ENCODE measurements at places on chromosomes 7 and 10.

DNA sequence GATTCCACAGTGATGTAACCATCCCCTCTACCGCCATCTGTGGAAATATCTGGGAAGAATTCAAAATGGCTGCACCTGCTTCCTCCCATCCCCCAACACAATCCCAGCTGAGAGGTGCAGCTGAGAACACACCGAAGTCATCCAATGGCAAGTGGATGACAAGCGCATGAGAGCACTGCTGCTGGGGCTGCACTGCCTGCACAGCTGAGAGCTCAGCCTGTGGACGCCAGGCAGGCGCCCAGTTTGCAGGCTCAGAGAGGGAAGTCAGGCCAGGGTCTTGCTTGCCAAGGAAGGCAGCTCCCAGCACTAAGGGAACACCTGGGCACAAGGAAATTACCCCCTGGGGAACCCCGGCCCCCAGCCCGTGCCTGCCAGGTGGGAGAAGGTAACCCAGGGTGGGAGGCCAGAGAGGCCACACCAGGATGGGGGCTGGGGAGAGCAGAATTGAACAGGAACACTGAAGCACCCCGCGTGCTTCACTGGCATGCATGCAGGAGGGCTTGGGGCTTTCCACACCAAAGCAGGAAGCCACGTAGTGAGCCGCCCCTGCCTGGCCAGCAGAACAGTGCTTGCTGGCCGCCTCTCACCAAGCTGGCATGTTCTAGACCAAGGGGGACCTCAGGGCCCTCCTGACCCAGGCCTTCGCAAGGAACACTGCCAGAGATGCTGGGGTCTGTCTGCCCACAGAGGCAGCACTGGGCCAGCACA lies 46.2 kb downstream of the FAM53B start:
- peak; percentile 19 for DNase-seq

- DNase-seq = no peak
Measured at GRCh38 chr7:90244565-90244908, 437 bp upstream of the CFAP69 start.

- DNase-seq = no peak
Measured at GRCh38 chr10:125640653-125641052, 42.3 kb downstream of the TEX36 start.

DNA sequence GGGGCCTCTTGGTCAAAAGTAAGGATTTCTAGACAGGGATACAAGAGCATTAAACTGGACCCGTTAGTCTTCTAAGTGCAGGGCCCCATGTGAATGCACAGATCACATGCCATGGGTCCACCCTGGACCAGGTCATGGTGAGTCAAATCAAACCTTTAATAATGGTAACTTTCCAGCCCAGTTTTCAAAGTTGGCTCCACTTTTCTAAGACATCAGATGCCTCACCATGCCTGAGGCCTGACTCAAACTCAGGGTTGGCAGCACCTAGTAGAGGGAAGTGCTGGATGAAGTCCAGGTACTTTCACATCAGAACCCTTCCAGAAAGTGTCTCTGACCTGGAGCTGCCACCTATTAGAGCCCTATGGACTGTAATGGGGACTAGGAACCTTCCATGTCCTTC lies 9.7 kb upstream of the SMIM30 start:
- DNase-seq = no peak

GRCh38 chr7:22429386-22429785 lies 70.6 kb downstream of the STEAP1B start:
- no peak for DNase-seq

DNA sequence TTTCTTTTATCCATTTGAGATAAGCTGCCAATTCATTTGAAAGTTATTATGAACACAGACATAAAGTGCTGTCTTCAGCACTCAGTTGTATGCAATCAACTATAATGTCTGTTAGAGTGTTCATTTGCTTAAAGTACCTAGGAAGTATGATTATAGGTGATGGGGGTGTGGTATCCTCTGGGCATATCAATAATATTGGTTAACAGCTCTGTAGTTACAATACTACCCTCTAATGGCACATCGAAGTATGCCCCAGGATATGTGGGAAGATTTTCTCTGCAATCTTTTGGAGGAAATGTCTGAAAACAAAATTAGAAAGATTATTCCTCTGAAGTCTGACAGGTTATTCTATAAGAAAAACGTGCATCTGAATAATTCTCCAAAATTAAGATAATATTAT lies 429.7 kb downstream of the ARL4A start:
- no peak for DNase-seq

GRCh38 chr10:58027426-58027825 lies 240.3 kb downstream of the IPMK start:
- DNase-seq = no peak

- no peak for DNase-seq
Measured at GRCh38 chr10:10600004-10600403, 417.7 kb upstream of the CELF2 start.

- no peak for DNase-seq
Measured at GRCh38 chr7:920351-921070, 34.0 kb downstream of the ADAP1 start.

DNA sequence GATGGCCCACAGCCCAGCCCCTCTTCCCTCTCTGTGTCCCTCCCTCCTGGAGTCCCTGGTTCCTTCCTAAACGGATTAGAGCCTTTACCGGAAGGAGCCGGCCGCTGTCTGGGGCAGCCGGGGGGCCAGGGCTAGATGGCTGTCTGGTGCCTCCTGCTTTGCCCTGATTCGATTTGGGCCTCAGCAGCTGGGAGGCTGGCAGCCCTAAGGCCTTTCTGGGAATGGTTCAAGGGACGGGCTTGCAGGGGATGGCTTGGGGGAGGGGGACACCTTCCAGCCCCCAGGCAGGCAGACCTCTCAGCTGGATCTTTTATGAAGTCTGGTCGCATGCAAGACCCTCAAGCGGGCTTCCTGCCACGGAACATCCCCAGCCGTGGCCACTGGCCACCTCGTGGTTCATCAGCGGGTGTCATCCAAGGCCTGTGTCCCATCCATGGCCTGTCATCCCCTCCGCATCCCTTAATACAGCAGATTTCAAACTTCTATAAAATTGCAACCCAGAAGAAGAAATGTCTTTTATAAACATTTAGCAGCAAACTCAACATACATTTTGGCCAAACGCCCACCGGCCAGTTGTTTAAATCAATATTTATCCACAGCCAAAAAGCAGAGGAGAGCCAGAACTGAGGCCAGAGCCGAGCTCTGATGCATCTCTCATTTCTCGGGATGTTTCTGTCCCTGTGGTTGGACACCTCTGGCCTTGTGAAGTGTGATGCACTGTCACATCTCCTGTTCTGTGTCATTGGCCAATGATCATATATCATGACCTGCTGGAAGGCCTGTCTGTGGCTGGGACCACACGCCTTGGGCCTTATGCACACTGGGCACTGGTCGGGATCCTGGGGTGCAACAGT lies 52.0 kb downstream of the GTF2IRD1 start:
- no peak for DNase-seq

- no peak for DNase-seq
Measured at GRCh38 chr10:18221882-18222281, 81.7 kb downstream of the CACNB2 start.

DNA sequence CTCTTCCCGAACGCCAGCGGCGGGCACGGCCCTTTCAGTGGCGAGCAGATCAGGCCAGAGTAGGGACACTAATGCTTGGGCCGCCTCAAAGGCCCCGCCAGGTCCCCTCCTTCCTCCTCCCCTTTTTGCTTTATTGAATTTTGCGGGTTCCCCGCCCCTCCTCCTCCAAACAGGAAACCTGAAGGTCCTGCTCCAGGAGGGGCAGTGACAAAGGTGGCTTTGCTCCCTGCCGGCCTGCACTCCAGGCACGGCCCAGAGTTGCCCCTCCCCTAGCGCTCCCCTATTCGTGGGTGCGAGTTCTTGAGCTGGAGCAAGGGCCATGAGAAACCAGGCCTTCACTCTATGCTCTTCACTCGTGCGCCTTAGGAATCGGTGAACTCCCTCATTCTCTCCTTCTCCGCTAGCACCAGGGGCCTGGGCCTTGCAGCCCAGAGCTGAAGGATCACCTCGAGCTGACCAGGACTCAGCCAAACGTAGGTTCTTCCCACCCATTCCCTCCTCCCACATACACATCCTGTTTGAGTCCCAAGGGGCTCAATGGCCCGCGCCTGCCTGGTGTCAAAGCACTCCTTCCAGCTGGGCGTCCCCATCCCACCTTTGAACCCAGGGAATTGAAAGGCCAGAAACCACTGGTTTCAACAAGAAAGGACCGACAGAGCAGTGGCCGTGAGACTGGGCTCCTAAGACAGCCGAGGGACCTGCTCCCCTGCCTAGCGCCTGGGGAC lies 619 bp upstream of the HOXA6 start:
- DNase-seq = no peak

DNA sequence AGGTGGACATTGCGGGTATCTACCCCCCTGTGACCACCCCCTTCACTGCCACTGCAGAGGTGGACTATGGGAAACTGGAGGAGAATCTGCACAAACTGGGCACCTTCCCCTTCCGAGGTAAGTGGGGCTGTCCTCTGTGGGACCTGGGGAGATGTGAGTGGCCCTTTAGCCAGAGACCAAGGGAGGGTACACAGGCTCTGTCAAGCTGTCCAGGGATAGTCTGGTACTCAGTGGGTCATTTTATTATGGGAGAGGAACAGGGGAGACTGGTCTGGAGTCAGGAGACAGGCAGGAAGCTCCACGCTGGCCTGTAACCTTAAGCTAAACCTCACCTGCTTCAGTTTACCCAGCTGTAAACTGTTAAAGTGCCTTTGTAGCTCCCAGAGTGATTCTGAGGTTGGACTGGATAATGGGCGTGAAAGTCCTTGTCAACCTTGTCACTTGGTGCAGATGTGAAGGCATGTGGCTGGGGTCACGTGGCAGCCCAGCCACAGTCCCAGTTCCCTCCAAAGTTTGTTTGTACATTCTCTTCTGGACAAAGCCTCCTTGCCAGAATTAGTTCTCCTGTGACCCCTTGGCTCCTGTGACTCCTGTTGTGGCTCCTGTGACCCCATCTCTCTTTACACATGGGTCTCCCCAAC lies 729 bp downstream of the HOGA1 start:
- no peak for DNase-seq

GRCh38 chr7:16055263-16055976 lies 365.9 kb downstream of the CRPPA start:
- no peak for DNase-seq

DNA sequence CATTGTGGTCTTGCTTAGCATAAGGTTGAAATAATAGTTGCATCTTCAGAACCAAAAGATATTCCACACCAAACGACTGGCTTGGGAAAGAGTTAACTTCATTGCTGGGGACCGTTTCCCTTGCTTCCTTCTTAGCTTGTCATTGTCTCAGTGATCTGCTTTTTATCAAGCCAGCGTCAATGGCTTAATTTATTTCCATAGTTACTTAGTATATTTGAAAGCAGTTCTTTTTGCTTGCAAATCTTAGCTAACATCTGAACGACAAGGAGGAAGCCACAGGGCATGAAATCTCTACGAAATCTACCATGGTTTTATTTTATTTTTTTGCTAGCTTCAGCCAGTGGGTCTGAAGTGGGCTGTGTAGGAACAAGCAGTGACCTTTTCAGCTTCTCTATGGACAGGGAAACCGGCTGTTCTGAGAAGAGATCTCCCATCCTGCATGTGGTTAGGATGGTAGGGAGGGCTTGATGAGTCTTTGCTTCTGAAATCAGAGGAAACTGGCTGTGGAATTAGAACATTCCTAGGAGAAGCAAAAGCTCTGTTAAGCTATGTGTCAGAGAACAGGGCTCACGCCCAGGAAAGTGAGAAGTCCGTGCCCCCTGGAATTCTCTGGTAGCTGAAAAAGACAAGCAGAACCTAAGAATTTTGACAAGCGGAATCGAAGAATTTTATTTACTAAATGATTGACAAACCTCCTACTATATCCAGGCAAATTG lies 8.0 kb downstream of the SLC18A2 start:
- DNase-seq = no peak

DNA sequence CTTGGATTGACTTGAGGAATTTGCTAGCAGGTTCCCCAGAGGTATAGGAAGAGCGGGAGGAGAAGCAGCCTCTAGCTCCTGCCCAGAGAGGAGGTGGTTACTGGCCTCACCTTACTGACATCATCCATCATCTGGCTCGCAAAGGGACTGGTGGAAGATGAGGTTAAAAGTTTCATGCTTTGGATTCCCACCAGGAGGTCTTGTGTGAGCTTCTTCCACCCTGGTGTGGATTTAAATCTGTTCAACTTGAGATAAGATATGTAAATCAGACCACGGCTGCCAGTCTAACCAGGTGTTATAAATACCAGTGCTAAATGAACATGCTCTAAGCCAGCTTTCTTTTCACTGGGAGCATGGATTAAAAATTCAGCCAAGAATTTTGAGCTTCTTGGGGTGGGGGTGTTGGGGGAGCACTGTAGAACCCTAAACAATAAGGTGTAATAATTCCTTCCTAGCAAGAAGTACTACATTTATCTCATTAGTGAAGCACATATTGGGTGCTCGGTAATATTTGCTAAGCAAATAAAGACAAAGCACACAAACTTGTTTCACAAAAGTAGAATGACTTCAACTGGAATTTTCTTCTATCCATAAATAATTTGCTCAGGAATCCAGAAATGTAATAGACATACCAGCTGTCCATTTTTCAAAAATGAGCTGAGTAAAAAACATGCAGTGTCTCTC lies 7.8 kb downstream of the PROSER2 start:
- DNase-seq = no peak

DNA sequence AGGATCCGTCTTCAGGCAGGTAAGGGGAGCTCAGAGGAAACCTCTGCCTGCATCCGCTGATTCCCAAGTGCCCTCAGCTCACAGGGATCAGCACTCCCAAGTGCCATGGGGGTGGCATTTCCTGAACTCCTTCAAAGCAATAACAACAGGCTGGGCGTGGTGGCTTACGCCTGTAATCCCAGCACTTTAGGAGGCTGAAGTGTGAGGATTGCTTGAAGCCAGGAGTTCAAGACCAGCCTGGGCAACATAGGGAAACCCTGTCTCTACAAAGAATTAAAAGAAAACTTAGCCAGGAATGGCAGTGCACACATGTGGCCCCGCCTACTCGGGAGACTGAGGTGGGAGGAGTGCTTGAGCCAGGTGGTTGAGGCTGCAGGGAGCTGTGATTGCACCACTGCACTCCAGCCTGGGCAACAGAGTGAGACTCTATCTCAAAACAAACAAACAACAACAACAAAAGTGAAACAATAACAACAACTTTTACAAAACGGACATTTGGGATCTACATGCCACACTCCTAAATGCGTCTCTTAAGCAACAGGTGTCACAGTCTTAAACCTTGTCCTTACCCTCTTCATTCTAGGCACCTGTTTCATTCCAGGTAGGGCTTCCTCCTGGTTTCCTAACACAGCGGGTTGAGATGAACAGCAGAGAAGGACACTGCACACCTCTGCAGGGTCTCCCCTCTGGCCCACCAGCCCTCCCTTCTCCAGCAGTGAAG lies 73.8 kb downstream of the PAXIP1 start:
- no peak for DNase-seq

- DNase-seq = no peak
Measured at GRCh38 chr10:102585026-102585425, 59.3 kb upstream of the TRIM8 start.
